ENCODE measurements at places on chromosomes 16 and 17.

- DNase-seq = no peak
Measured at GRCh38 chr16:66598111-66598510, 6.4 kb upstream of the CMTM3 start.

- DNase-seq = no peak
Measured at GRCh38 chr17:17122781-17123483, 80.7 kb downstream of the MPRIP start.

- no peak for DNase-seq
Measured at GRCh38 chr17:13601776-13602551, at the start of gene HS3ST3A1. Gene HS3ST3A1, minus strand, starts transcription at chr17:13601929. Its CDS starts 800 bp downstream, at chr17:13601129.

- no peak for DNase-seq
Measured at GRCh38 chr16:67421030-67421429, 4.8 kb upstream of the ZDHHC1 start.

GRCh38 chr17:77006971-77007649 is 133.7 kb upstream of the SEC14L1 start:
- DNase-seq = no peak

DNA sequence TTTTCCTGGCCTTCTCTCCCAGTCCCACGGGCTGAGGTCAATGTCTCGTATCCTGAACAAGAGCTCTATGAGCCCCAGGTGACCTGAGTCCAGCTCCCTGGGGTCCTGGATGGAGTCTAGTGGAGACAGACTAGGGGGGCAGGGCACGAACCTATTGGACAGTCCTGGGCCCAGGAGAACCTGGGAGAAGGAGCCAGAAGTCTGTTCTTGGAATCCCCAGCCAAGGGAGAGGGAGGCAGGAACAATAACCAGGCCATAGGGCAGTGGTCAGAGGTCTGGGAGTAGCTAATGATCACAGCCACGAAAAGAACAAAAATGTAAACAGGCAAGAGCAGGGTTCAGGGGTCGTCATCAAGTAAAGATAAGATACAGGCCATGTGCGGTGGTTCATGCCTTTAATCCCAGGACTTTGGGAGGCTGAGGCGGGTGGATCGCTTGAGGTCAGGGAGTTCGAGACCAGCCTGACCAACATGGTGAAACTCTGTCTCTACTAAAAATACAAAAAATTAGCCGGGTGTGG is 60.8 kb downstream of the COPRS start:
- DNase-seq = no peak

DNA sequence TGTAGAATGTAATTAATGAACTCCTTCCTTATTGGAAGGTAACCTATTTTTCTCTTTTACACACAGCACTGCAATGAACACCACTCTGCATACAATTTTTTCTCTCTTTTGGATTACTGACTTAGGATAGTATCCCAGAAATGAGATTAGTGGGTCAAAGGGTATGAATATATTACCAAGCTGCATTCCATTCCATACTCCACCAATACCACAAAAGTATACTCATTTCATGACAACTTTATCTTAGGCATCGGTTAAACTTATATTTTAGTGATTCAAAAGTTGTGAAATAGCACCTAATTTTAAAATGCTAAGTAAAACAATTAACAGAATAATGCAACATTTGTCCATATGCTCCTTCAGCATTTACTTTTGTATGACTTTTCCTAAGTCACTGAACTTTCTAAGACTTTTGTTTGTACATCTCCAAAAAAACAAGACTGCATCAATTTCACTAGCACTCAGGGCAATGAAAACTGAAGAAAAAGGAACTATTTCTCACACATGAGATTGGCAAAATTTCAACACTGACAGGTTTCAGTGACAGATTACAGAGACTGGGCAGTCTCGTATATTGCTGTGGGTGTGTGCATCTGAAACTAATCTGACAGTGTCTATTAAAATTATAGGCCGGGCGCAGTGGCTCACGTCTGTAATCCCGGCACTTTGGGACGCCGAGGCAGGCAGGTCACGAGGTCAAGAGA is 32.1 kb downstream of the HELZ start:
- DNase-seq = no peak

DNA sequence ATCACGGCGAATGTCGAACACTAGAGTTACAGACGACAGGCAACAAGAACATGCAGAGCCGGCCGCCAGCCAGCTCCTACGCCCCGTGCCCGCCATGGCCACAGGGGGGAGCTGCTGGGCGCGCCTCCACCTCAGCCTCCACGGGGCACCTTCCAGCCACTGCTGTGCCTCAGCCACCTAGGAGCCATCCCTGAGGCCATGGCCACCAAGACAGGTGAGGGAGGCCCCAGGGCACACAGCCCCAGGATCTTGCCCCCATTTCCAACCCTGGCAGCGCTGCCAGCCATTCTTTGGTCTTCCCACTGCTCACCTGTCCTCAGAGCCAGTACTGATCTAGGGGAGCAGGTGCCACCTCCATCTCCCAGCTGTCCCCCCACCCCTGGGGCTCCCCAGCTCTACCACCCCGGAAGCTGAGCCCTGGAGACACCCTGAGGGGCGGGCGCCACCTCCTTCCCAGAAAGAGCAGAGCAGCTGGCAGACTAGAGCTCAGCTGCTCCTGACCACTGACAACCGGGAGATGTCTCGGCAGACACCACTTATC is 11.8 kb downstream of the GNPTG start:
- peak; percentile 71 for DNase-seq
